Spleen (tissue), 13 donors: ENCODE measurements at places on chromosomes 3 and 15.
A peak's percentile ranks its signal among the peaks of the same experiment; 100 is the strongest.

GRCh38 chr3:14725013-14725412 is 50.1 kb downstream of the C3orf20 start:
- no peaks in the 10 kb centered on the region for H3K27me3 ChIP-seq
- no peaks in the 10 kb centered on the region for H3K36me3 ChIP-seq
- H3K4me3 ChIP-seq = no peak overlapping the region

GRCh38 chr3:14633417-14633816 is 18.1 kb upstream of the CCDC174 start:
- no peaks in the 10 kb centered on the region for H3K4me1 ChIP-seq
- no peaks in the 10 kb centered on the region for H3K36me3 ChIP-seq
- H3K27me3 ChIP-seq = no peaks in the 10 kb centered on the region
- H3K4me3 ChIP-seq = no peak overlapping the region
- H3K27ac ChIP-seq = no peak overlapping the region
- no peak for DNase-seq

GRCh38 chr15:85473455-85473854 is 93.1 kb downstream of the AKAP13 start:
- peak overlapping the region; percentile 56 for H3K27ac ChIP-seq
- H3K36me3 ChIP-seq = no peaks in the 10 kb centered on the region
- no peak overlapping the region for H3K4me3 ChIP-seq
- H3K27me3 ChIP-seq = no peaks in the 10 kb centered on the region
- DNase-seq = no peak
- peaks cover 51% of the 10 kb centered on the region for H3K4me1 ChIP-seq

DNA sequence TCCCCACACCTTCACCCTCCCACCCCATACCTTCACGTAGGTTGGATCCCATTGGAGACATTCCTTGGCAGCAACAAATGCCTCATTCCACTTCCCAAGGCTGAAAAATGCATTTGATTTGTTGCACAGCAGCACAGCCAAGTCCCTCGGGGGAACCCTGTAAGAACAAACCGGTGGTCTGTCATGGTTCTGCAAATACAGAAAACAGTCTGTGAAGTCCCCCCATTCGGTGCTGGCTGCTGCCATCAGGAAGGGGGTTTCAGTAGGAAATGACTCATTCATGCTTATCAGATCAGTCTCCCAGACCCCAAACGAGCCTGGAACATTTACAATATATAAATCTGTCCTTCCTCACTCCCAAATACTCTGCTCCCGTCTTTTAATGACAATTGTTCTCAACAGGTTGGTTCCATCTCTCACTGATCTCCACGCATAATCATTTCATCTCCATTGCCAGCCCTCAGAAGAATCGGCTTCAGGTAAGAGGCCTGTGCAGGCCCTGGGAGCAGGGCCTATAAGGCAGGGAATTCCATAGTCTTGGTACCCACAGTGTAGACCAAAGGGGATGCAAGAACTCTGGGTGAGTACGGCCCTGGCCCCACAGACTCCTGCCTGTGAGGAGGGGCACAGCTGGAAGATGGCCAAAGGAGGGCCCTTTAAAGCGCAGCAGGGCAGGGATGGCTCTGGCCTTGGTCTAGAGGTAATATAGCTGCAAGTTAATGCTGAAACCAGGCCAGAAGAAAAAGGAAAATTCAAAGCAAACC is 41.6 kb downstream of the TRANK1 start:
- DNase-seq = peak; percentile 61
- H3K4me1 ChIP-seq = peaks cover 65% of the 10 kb centered on the region
- H3K27me3 ChIP-seq = no peaks in the 10 kb centered on the region
- H3K4me3 ChIP-seq = no peak overlapping the region
- H3K27ac ChIP-seq = peak overlapping the region; percentile 71

DNA sequence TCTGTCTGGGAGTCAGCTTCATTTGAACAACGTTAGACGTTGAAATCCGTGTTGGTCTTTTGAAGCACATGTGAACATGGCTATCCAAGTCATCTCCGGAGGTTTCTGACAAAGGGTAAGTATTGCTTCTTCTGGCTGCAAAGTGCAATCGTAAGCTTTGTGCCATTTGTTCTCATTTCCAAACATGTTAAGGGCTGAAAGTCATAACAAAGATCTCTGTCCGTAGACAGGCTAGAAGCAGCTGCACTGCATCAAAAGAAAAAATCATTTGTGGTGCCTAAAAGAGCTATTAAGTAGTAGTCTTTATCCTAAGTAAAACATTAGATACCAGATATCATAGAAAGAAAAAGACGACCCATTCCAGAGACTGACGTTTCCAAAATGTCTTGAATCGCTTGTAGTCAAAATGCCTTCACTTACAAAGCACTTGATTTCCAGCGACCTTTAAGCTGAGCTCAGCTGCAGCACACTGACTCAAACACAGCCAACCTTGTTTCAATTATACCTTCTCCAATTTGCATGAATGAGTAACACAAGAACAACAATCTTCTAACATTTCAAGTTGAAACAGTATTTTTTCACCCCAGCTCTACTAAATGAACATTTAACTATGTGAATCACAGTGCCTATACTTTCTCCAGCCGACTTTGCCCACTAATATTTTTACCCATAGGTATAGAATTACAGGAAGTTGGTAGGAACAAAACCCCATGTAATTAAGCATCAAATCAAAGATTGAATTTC is 76.6 kb downstream of the NEDD4 start:
- no peak for DNase-seq
- H3K4me1 ChIP-seq = no peaks in the 10 kb centered on the region
- no peak overlapping the region for H3K4me3 ChIP-seq
- H3K27me3 ChIP-seq = no peaks in the 10 kb centered on the region
- H3K36me3 ChIP-seq = no peaks in the 10 kb centered on the region

GRCh38 chr3:196837819-196838420 is 29.8 kb upstream of the SENP5 start:
- no peak overlapping the region for H3K4me3 ChIP-seq
- H3K27ac ChIP-seq = no peak overlapping the region
- no peaks in the 10 kb centered on the region for H3K27me3 ChIP-seq
- H3K36me3 ChIP-seq = peaks cover 3% of the 10 kb centered on the region
- DNase-seq = peak; percentile 82

DNA sequence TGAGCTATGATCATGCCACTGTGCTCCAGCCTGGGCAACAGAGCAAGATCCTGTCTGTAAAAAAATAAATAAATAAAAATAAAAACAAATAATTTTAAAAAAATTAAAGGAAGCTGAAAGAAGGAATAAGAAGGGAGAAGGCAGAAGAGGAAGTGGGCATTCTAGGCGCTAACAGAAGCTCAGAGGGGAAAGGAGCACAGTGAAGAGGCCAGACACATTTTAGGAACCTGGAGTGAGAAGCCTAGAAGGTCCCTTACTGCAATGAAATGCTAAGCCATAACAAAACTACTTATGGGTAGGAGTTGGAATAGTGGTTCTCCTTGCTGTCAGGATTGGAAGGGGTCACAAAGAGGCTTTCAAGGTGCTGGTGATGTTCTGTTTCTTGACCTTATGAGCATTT is 64.0 kb downstream of the ITGB5 start:
- no peaks in the 10 kb centered on the region for H3K27me3 ChIP-seq
- no peaks in the 10 kb centered on the region for H3K4me1 ChIP-seq
- H3K36me3 ChIP-seq = no peaks in the 10 kb centered on the region
- DNase-seq = no peak
